Stimulated activated CD4-positive, alpha-beta T cell treated with anti-CD3 and anti-CD28 coated beads, Interleukin-1b, Interleukin-23, amount 100 ng/mL, for 1 hour (primary cell): ENCODE measurements at places on chromosomes 12 and 14.

GRCh38 chr14:68363466-68363842 lies 429.4 kb downstream of the ZFP36L1 start:
- DNase-seq, result no peak

GRCh38 chr12:98845957-98846356 lies 200.9 kb downstream of the APAF1 start:
- DNase-seq, result no peak

GRCh38 chr14:66111891-66112290 lies 374.3 kb upstream of the CCDC196 start:
- DNase-seq, result no peak

DNA sequence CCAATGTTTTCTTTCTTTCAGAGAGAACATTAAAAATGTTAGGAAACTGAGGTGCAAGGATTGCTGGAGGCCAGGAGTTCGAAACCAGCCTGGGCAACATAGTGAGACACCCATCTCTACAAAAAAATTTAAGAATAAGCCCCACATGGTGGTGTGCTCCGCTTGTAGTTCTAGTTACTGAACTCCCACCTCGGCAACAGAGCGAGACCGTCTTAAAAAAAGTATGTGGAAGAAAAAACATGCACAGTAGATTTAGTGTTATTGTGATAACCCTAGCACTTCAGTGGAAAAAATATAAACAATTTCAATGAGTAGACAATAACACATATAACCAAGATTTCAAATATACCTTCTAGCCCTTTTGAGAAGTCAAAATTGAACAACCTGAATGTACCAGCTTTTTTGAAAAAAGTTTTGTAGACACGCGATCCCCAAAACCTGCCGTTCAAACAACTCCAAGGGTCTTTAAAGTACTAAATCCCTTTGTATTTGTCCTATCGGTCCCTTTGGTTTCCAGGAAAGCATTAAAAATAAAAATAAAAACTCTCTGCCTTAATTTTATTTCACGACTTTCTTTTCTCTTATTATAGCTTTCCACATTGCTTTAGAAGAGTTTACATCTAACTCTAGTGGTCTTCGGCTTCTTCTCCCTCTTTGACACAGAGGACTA lies 1.0 kb upstream of the ANO6 start:
- DNase-seq, result no peak
